ENCODE measurements at places on chromosomes 3 and 15.

DNA sequence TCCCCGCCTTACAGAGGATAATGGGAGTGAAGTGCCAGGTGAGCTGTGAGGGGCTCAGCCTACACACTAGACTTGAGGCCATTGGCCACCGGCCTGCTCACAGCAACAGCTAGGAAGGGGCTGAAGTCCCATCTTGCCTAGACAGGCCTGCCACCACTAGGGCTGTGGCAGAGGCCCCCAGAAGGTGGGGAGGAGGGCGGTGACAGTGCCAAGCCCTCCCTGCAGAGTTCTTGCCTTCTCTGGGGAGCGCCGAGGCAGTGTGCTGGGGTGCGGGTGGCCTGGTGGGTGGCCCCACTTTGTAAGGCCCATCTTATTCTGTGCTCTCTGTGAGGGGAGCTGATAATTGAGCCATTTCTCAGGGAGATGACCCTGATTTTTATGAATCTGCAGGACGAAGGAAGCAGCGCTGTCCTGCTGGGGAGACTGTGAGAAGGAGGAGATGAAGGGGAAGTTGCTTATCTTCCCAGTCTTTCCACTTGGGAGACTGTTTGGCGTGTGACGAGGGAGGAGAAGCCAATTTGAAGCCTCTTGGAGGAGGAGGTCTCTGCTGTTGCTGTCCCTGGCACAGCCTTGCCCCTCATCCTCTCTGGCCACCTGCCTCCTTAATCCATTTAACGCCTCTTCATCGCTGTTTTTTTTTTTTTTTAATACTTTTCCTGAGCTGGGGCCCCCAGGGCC lies 104.3 kb downstream of the LINGO1 start:
- no peak for DNase-seq

DNA sequence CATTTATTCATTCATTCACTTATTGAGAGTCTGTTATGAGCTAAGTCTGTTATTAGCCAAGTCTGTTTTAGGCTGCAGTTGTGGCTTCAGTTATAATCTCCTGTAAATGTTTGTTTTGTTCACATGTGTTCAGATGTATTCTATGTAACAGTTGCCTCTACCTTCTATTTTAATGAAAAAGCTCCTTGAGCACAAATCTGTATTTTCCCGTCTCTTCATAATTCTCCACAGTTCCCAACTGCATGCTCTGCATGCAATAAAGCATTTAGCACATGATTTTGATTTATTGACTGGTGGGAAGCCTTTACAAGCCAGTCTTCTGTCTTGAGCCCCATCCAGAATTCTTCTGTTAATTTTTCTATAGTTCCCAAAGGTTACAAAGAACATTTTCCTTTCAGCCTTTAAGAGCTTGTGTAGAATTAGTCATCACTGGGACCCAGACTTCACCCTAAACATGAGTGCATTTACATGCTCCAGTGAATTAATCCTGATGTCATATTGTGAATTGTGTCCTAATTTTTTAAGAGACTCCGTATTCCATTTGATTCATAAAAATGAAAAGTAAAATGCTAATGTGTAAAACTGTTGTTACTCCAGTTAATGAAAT lies 122.3 kb upstream of the NR2E3 start:
- no peak for DNase-seq

DNA sequence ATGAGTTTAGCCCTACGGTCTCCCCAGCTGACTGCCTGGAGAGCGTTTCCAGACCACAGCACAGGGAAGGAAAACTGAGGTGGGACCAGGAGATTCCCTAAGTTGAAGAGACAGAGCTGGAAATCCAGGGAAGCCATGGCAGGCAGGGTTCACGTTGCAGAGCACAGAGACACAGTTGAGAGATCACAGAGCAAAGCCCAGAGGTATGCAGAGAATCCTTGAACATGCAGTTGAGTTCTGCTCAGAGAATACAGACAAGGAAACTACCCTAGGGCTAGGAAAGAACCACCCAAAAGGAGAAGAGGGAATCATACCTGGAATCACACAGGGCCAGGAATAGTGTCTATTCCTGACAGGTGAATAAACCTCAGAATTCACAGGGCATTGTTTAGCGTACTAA lies 14.3 kb downstream of the SLC28A1 start:
- DNase-seq = no peak

GRCh38 chr3:9026320-9027045 lies 63.2 kb upstream of the RAD18 start:
- no peak for DNase-seq

DNA sequence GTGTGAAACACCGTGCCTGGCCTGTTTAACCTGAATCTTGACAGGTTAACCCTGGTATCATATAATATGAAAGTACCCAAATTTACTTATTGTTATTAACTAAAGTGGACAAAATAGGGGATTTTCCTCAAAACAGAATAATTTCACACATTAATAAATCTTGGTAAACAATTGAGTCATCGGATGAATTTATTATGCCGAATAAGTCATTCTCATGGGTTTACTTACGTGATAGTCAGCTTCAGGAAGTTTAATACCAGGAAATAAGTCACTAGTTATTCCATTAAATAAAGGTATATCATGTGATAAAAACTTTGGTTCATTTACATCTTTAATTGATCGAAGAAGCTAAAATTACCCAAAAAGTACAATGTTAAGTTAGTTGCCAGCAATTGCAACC lies 99.7 kb downstream of the DNAH12 start:
- no peak for DNase-seq

DNA sequence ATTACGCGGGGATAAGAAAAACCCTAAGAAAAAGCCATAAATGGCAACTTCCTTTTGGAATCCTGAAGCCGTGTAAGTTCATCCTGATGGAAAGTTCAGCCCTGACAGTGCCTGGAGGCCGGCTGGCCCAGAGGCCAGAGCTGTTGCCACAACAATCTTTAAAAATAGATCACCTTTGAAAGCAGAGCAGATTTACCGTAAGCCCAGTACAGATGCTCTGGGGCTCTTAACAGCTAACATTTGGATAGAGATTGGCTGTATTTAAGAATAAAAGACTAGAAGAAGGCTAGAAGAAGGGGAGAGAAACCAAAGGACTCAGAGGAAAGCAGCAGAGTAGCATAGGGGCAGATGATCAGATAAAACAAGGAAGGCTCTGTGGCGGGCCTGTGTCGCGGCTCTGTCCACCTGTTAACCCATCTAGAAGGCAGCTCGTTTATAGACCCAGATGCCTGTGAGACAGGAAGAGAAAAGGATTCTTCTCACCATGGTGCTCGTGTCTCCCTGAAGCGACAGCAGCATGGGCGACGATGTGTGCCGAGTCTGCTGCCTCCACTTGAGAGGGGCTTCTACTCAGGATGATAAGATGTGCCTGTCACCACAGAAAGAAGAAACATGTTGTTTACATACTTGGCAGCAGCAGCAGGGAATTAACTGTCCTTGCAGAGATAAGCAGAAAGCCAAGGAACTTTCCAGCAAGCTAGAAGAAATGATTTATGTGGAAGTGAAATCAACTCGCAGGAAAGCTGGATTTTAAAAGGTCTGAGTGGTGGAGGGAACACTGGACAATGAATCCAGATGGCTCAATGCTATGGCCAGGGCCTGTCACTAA lies 69.9 kb downstream of the SYNM start:
- DNase-seq = no peak

GRCh38 chr15:73540161-73540560 lies 93.0 kb downstream of the NPTN start:
- no peak for DNase-seq

DNA sequence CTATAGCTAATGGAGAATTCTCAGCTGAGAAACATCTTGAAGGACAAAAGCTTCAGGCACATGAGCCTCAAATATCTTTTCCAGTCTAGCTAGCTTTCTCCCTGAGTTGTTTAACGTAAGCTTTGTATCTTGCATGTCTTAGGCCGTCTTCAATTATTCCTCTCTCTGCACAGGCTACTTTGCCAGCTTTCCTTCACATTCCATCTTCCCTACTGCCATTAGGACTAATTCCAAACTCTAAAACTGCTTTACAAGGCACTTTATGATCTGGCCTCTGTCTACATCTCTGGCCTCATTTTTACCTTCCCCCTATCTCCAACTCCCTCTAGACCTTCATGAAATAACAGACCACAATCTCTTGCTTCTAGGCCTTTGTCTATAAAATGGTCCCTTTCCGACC lies 171.4 kb downstream of the GREM1 start:
- DNase-seq = no peak

DNA sequence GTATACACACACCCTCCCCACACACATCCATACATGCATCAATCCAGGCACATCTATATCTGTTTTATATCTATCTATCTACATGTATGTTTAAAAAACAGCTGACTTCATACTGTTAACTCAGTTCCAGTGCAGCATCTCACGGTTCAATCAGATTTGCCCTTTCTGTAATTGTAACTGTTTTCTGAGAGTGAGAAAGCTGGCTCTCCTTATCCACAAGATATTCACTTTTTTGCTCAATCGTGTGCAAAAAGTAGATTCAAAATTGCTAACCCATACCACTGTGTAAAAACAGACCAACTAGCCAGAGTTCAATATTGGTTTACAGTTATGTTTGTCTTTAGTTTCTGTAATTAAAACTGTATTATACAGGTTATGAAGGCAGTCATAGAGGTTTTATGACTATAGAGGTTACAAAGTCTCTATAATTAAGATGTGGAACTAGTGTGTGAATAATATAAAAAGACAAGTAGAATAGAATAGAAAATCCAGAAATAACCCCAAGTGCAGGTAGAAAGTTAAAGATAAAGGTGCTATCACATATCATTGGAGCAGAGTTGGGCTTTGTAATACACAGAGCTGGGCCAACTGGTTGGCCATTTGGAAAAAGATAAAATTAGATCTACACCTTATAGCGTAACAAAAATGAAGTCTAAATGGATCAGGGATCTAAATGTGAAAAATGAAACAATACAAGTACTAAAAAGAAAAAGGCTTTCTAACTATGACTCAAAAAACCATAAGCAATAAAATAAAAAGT lies 20.1 kb upstream of the MCF2L2 start:
- no peak for DNase-seq

GRCh38 chr3:171266740-171267073 lies 193.5 kb downstream of the TNIK start:
- DNase-seq = no peak

- peak; percentile 20 for DNase-seq
Measured at GRCh38 chr3:71064291-71064955, 519.1 kb downstream of the FOXP1 start.

DNA sequence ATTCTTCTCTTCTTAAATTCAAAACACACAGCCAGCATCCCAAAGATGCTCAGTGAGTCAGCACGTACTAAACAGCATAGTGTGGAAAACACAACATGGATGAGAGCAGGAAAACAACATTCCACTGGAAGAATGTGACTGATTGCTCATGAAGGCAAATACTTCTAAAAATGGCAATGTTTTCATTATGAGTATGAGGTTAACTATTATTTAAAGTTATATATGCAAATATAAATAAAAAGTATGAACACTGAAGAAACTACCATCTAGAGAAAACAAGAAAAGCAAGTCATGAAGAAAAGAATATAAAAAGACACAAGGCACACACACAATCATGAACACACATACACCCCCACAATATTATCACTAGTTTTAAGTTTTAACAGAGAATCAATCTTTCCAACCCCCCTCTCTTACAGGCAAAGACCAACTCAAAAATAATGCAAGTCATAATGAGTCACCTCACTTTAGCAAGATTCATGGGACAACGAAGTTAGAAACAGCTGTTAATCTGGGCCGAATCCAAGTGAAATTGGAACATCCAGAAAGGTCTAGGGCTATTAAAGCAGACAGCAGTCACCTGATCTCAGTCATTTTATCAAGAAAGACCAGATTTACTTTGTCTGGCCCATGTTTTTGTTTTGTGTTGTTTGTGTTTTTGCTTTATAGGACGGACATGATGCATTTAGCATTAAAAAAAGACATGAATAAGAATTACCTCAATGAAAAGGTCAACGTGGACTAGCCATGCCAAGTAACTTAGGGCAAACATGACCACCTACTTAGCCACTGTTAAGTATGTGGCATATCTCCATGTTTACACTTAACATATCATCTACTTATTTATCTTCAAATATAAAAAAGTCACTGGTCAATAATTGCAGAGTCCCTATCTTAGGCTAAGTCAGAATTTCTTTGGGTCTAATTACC lies 18.1 kb downstream of the GBE1 start:
- no peak for DNase-seq

DNA sequence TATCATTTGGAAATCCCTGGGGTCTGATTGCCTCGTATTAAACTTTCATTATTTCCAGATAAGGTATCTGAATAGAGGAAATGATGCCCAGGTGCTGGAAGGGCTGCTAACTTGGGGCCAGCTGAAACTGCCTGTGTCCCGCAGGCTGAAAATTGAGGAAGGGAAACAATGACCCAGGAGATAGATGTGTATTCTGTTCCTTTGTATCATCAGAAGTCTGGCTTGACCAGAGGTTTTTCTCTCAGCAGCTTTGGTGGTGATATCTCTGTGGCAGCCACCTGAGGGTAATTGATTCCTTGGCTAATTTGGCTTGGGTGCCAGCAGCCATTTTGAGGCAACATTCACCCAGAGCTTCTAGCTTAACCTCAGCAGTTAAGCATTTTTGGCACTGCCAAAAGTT lies 90.0 kb upstream of the STT3B start:
- no peak for DNase-seq

GRCh38 chr15:58213587-58214338 lies 75.6 kb downstream of the AQP9 start:
- no peak for DNase-seq

- no peak for DNase-seq
Measured at GRCh38 chr15:88028024-88028423, 228.5 kb downstream of the NTRK3 start.

DNA sequence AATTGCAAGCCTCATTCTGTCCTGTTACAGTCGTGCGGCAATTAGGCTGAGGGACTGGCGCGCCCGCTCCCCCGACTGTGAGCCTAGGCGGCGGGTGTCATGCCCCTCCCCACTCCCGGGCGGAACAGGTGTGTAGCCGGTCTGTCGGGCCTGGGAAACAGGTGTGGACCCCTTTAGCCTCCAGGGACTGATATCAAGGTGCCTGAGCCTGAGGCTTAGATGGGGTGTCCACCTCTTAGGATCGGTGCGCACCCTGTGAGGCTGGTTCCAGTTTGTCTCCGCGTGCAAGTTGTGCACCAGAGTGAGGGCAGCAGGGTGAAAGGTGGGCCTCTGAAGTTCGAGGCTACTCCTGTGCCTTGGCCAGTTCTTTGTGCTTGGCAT lies 686 bp downstream of the VPS8 start:
- peak; percentile 26 for DNase-seq

DNA sequence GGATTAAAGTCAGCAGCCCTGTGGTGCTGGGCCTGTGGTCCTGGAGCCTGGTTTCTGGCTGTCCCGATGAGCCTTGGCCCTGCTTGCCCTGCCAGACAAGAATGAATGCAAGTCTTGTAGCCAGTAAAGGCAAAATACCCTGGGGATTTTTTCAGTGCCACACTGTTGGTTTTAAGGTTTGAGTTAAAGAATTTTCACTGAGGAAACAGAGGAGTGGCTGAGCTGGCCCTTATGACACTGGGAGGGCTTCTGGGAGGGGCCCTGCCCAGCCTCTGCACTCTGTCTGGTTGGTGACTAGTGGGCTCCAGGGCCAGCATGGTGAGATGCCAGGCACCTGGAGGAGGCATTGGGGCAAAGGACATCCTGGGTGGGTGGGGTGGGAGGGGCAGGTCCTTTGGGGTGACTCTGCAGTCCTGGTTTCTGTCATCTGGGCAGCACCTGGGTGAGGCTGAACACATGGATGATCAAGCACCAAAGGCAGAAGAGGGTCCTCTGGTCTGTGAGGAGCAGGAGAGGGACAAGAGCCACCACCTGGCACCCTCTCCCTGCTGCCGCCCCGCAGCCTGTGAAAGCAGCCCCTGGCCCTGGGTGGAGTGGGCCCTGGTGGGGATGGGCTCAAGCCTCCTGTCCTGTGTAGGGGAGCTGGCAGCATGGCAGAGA lies 12.5 kb upstream of the PLA2G4E start:
- no peak for DNase-seq
